ENCODE measurements at places on chromosomes 12 and 14. TPM values are rescaled to one million over a fixed set of nuclear protein-coding genes. Genes with fewer than 3 reads are reported as not detected.

- H3K27ac ChIP-seq, result no peak overlapping the region
- H3K4me1 ChIP-seq, result no peaks in the 10 kb centered on the region
- peak; percentile 66 for DNase-seq
These were observed 37.3 kb upstream of the ADGRD1 start for GRCh38 chr12:130916241-130916911.

- no peak overlapping the region for H3K27ac ChIP-seq
- H3K27me3 ChIP-seq, result no peaks in the 10 kb centered on the region
- H3K4me1 ChIP-seq, result peaks cover 20% of the 10 kb centered on the region
These were observed 60.3 kb downstream of the ARF6 start for GRCh38 chr14:49953196-49953595.

- no peak for DNase-seq
- peak overlapping the region; percentile 90 for H3K27ac ChIP-seq
- peak overlapping the region; percentile 51 for H3K4me3 ChIP-seq
- H3K36me3 ChIP-seq, result no peaks in the 10 kb centered on the region
- H3K4me1 ChIP-seq, result peaks cover 11% of the 10 kb centered on the region
- H3K27me3 ChIP-seq, result no peaks in the 10 kb centered on the region
These were observed 908 bp downstream of the ENTPD5 start for GRCh38 chr14:74018174-74018585.

GRCh38 chr12:19792028-19792427, 352.7 kb downstream of the AEBP2 start:
- no peak for DNase-seq
- no peaks in the 10 kb centered on the region for H3K36me3 ChIP-seq
- H3K4me1 ChIP-seq, result no peaks in the 10 kb centered on the region
- no peak overlapping the region for H3K27ac ChIP-seq
- H3K4me3 ChIP-seq, result no peak overlapping the region

- no peak overlapping the region for H3K4me3 ChIP-seq
- DNase-seq, result no peak
- no peaks in the 10 kb centered on the region for H3K4me1 ChIP-seq
- no peak overlapping the region for H3K27ac ChIP-seq
- no peaks in the 10 kb centered on the region for H3K27me3 ChIP-seq
These were observed 105.6 kb downstream of the KSR2 start for GRCh38 chr12:117863002-117863709.

DNA sequence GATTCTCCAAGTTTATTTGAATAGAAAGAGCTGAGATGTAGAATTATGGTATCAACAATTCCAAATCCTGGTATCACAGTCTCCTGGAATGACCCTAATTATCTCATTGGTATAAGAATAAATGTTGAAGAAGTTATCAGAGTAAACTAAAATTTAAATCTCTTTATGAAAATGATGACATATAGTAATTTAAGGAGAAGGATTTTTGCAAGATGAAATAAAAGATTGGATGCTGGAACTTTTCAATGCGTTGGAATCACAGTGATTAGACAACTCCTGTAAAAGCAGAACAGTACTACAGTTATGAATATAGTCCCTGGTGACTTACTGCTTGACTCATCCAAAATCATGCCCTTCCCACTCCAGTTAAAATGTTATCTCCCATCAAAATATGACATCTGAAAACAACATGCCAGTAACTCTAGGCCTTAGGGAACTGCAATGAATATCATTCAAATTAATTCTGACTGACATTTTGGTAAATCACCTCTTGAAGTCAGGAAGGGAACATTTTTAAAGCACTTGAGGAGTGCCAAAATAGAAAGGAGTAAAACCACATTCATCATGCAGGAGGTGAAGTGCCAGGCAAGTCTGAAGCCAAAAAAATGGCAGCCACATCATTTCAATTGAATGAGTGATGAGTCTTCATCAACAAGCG, 197.8 kb upstream of the PRKD1 start:
- H3K4me1 ChIP-seq, result no peaks in the 10 kb centered on the region
- no peaks in the 10 kb centered on the region for H3K36me3 ChIP-seq
- DNase-seq, result no peak
- H3K27ac ChIP-seq, result no peak overlapping the region

GRCh38 chr14:81234278-81234677, 13.5 kb upstream of the GTF2A1 start:
- H3K4me3 ChIP-seq, result no peak overlapping the region
- no peaks in the 10 kb centered on the region for H3K27me3 ChIP-seq
- no peak overlapping the region for H3K27ac ChIP-seq
- no peaks in the 10 kb centered on the region for H3K4me1 ChIP-seq
- no peaks in the 10 kb centered on the region for H3K36me3 ChIP-seq

- H3K4me1 ChIP-seq, result peaks cover 26% of the 10 kb centered on the region
- peak overlapping the region; percentile 6 for H3K27ac ChIP-seq
- H3K4me3 ChIP-seq, result no peak overlapping the region
- no peaks in the 10 kb centered on the region for H3K27me3 ChIP-seq
- H3K36me3 ChIP-seq, result no peaks in the 10 kb centered on the region
These were observed 204.0 kb downstream of the GRIN2B start for GRCh38 chr12:13777374-13777773.

DNA sequence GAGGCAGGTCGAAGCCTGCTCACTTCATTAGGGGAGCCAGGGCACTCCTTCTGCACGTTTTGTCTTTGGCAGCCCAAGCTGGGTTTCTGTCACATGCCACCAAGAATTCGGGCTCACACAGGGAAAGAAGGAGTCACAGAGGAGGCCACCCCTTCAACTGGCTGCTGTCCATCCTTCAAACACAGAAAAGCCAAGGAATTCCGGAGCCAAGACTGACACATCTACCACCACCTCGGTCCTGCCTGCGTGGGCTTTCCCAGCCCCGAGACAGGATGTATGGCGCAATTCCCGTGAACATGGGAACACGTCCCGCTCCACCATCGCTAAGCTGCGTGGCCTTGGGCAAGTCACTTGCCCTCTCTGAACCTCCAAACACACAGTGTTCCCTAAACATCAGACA, 70.4 kb downstream of the NCOR2 start:
- no peak for DNase-seq
- H3K27me3 ChIP-seq, result no peaks in the 10 kb centered on the region

DNA sequence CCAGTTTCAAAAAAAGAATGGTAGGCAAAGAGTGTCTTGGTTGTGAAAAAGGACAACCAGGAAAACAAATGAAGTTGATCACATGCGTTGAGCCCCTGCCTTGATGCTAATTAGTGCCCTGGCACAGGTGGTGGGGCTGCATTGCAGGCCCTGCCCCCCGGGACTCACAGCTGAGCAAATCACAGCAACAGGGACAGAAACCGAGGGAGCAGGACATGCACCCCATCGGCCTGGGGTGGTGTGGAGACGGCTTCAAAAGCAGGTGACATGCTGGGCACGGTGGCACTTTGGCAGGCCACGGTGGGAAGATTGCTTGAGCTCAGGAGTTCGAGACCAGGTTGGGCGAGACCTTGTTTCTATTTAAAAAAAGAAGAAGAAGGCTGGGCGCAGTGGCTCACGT, 1.1 kb upstream of the PAPLN start:
- no peak for DNase-seq
- peak overlapping the region; percentile 88 for H3K27ac ChIP-seq
- peaks cover 33% of the 10 kb centered on the region for H3K4me1 ChIP-seq
- no peaks in the 10 kb centered on the region for H3K27me3 ChIP-seq
- H3K36me3 ChIP-seq, result no peaks in the 10 kb centered on the region

DNA sequence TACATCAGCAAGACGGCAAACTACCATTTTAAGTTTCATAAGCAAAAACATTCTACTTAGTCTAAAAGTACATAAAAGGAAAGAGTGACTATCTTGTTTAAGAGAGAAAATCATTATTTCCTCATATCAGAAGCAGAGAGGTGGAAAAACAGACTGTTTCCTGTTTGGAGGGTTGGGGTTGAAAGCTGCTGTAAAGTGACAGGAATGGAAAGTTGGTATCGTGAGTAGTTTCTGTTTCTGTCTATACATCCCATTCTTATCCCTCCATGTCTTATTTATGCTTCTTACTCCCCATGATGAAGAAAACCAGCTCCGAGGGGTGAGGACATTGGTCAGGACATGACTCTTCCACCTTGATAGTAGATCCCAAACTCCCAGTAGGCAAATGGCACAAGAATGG, 216.5 kb downstream of the EGLN3 start:
- H3K27me3 ChIP-seq, result no peaks in the 10 kb centered on the region
- DNase-seq, result no peak
- H3K4me3 ChIP-seq, result no peak overlapping the region
- no peaks in the 10 kb centered on the region for H3K4me1 ChIP-seq

DNA sequence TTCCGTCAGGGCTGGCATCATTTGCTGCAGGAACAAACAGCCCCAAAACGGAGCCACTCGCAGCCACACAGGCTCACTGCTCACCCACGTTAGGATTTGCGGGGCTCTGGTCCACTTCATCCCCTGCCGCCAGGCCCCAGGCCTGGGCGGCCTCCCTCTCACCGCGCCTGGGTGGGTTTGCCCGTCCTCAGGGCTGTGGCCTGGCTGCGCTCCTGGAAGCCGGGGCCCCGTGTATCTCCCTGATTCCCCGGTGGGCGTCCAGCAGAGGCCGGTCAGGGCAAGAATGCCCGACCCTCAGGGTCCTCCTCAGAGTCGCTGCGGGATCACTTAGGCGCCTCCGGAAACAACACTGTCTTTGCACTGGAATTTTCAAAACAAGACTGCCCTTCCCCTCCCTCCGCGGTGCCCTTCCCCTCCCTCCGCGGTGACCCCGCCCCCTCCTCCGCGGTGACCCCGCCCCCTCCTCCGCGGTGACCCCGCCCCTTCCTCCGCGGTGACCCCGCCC, 15.7 kb upstream of the FBRSL1 start:
- H3K27ac ChIP-seq, result no peak overlapping the region
- H3K4me1 ChIP-seq, result peaks cover 7% of the 10 kb centered on the region
- no peaks in the 10 kb centered on the region for H3K36me3 ChIP-seq
- DNase-seq, result no peak
- no peaks in the 10 kb centered on the region for H3K27me3 ChIP-seq

DNA sequence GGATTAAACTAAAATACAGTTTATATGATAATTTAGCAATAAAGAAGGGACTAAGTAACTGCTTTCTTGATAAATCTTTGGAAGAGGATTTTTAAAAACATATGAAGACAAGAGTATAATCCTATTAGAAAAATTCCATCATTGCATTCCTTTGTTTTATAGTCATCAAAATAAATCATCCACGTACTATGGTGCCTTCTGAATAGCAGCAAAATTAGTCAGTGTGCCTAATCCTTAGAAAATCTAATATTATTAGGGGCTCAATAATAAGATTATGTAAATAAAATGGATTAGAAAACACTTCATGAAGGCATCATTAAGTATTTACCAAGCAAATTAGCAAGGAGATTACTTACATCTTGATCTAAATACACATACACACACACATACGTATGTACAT, 102.1 kb downstream of the KCNH5 start:
- H3K4me1 ChIP-seq, result no peaks in the 10 kb centered on the region
- no peaks in the 10 kb centered on the region for H3K36me3 ChIP-seq
- H3K4me3 ChIP-seq, result no peak overlapping the region
- H3K27ac ChIP-seq, result no peak overlapping the region

GRCh38 chr14:38233218-38233617, 22.7 kb downstream of the CLEC14A start:
- no peak for DNase-seq
- no peaks in the 10 kb centered on the region for H3K4me1 ChIP-seq
- H3K27ac ChIP-seq, result no peak overlapping the region

GRCh38 chr12:32897281-32897610, 669 bp upstream of the PKP2 start:
- no peaks in the 10 kb centered on the region for H3K36me3 ChIP-seq
- H3K4me1 ChIP-seq, result peaks cover 50% of the 10 kb centered on the region
- DNase-seq, result no peak

GRCh38 chr14:75660238-75660629, 442 bp downstream of the ERG28 start:
- no peak for DNase-seq
- peak overlapping the region; percentile 87 for H3K4me3 ChIP-seq
- no peaks in the 10 kb centered on the region for H3K4me1 ChIP-seq
- no peaks in the 10 kb centered on the region for H3K36me3 ChIP-seq
- H3K27ac ChIP-seq, result peak overlapping the region; percentile 92

- no peak for DNase-seq
- H3K36me3 ChIP-seq, result no peaks in the 10 kb centered on the region
- H3K4me3 ChIP-seq, result peak overlapping the region; percentile 73
- H3K27me3 ChIP-seq, result no peaks in the 10 kb centered on the region
- 0 out of 2 replicates have a peak, but pooled peaks cover 4% of the 10 kb centered on the region for H3K4me1 ChIP-seq
- peak overlapping the region; percentile 98 for H3K27ac ChIP-seq
These were observed 700 bp downstream of the PRKAG1 start for GRCh38 chr12:49017891-49018260.

DNA sequence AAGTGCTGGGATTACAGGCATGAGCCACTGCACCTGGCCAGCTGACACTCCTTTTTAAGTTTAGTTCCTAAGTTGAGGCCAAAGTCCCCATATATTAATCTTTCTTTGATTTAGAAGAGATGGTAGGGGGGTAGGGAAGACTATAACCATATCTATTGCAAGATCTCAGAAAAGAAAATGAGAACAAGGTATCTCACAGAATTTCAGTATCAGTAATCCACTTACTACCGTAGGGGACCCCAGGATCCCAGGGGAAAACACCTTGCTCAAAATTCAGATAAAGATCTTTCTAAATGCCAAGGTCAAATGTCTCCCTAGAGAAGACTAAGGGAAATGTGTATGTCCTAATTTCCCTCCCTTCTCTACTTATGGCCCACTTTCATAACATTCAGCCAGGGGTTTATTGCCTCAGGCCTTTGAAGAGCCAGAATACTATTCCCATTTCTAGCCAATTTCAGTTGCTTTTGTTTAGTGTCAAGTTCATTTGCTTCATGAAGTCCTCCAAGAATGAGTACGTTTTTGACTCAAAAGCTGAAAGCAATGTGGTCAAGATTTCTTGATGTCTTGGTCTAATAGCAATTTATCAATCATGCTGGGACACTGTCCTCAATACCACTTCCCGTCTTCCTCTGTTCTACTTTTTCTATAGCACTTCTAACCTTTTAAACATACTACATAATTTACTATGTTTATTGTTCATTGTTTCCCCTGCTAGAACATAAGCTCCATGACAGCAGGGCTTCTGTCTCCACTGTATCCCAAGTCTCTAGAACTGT, 86.3 kb downstream of the DCAF5 start:
- H3K27me3 ChIP-seq, result no peaks in the 10 kb centered on the region
- no peaks in the 10 kb centered on the region for H3K36me3 ChIP-seq
- H3K4me1 ChIP-seq, result 0 out of 2 replicates have a peak, but pooled peaks cover 8% of the 10 kb centered on the region
- H3K4me3 ChIP-seq, result no peak overlapping the region
- no peak for DNase-seq

DNA sequence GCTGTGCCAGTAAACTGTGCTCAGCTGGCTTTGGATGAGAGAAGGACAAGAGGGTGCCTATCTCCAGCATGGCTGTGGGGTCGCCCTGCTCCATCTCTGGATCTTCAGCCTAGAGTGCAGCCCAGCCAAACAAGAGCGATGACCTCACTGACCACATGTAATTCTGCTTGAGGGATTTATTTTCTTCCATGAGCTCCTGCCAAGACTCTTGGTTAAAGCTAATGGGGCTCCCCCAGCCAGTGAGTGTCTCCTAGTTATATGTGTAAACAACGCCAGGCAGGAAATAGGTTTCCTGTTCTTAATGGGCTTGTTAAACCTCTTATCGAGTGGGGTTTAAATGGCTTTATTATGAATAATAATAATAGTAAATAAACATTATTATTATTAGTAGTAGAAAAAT, 397.2 kb downstream of the NRXN3 start:
- no peaks in the 10 kb centered on the region for H3K4me1 ChIP-seq
- no peak overlapping the region for H3K4me3 ChIP-seq
- H3K27me3 ChIP-seq, result no peaks in the 10 kb centered on the region
- no peak for DNase-seq

BCL11B gene
- 0.05 TPM for total RNA-seq

ACVRL1 gene
- total RNA-seq, result 0.74 TPM

MYO1H gene
- 0.18 TPM for total RNA-seq

All from Caco-2 (cell line).